Astrocyte of the spinal cord (primary cell): ENCODE measurements at places on chromosomes 11 and 22.

DNA sequence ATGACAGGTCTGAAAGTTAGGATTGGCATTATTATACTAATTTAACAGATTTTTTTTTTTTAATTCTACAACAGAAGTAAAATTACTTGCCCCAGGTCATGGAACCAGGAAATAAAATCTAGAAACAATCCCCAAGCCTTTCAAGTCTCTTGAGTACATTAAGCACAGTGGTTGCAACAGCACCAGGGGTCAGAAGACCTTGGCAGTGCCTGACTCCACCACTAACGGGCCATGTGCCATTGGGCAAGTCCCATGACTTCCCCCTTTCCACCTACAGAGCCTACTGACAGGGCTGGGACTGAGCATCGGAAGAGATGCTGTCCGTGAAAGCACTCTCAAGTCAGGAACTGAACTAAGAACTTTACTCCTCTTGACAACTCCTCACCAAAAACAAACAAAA is 98.6 kb upstream of the AKIP1 start:
- no peak for DNase-seq

DNA sequence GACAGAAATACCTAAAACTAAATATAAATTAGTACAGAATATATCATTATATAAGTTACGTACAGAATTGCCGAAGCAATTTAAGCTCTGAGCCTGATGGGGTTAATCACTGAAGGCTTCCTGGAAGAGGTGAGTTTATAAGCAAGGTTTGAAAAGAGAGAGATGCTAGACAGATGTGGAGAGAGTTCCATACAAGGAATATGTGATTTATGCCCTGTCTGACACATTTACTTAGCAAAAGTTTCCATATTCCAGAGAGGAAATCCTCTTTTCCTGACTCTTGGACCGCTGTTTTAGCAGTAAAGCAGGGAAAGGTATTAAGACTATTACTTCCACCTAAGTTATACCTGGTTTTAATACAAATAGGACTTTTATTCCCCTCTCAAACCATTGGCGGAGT is 65.1 kb downstream of the DBX1 start:
- DNase-seq = no peak

- peak; percentile 10 for DNase-seq
These were observed 24.8 kb downstream of the RNF169 start for GRCh38 chr11:74773476-74773875.

DNA sequence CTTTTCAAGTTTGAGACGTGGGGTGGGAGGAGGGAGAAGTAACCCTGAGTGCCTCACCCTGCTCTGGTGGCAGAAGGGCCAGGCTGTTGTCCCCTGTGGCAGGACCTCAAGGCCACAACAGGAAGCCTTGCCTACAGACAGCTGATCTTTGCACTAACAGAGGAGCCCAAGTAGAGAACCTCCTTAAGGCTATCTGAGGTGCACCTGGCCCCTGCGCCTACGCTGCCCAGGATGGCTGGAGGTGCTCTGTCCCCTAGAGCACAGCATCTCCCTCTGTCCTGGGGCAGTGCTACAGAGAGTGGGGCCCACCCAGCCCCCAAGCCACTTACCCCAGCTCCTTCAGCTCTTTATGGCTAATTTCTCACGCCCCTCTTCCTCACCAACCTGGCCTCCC is 27.0 kb downstream of the MYO7A start:
- no peak for DNase-seq

DNA sequence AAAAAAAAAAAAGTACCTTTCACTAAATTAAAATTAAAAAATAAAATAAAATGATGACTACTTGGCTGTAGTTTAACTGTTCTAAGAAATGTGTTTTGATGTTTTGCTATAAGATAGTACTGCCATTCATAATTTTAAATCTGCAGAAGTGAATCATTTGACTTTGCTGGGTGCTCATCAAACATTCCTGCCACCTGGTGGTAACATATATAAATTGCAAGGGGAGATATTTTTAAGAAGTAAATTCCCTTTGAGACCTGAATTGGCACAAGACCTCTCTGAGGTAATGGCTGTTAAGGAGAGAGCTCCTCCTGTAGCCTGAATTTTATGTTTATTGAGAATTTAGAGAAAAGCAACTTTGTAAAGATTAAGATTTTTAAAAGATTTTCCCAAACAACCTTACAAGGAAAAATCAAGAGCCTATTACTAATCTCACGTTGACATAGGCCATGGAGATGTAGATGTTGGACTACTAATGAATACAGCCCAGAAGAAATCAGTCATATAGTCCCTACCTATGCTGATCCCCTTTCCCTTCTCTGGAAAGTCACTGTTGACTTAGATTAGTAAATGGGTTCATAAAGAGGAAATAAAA is 11.9 kb upstream of the NARS2 start:
- DNase-seq = no peak

- DNase-seq = peak; percentile 59
These were observed 1089.3 kb downstream of the FAM181B start for GRCh38 chr11:81644239-81644840.

- DNase-seq = no peak
These were observed 5.9 kb downstream of the METTL15 start for GRCh38 chr11:28114116-28114515.

GRCh38 chr22:40819599-40820140 is 524 bp upstream of the SLC25A17 start:
- DNase-seq = no peak

DNA sequence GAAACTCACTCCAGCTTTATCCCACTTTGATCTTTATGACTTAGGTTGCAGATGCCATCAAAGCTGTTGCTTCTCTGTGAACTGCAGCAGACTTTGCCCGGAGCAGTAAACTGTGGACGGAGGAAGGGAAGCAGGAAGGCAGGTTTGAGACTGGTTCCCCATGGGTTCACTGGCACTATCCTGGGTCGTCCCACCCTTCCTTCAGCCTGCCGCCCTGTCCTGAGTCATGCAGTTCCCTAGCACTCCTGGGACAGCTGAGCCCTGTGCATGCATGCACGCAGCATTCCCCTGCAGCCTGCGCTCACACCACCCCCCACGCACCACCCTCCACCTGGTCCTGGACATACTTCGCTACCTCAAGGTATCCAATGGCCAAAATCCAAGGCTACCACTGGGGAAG is 23.5 kb upstream of the P2RY2 start:
- DNase-seq = no peak

DNA sequence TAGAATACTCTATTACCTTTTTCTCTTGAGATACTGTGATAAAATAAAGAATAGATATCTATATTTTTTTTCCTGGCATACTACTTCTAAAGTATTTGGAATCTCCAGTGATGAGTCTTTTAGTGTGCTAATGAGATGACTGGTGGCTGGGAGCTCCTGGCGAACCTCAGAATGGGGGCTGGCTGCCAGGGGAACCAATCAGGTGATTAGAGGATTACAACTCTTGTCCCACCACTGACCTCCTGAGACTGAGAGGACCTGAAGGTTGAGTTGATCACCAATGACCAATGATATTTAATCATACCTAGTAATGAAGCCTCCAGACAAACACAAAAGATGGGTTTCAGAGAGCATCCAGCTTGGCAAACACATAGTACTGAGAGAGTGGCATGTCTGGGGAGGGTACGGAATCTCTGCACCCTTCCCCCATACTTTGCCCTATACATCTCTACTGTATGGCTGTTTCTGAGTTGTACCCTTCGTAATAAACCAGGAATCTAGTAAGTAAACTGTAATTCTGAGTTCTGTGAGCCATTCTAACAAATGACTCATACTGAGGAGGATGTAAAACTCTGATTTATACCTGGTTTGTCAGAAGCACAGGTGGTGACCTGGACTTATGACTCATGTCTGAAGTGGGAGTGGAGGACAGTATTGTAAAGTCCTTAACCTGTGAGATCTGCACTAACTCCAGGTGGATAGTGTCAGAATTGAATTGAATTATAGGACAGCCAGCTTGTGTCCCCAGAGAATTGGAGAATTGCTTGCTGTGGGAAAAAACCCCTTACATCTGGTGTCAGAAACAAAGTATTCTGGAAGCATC is 325.3 kb upstream of the LRRC4C start:
- DNase-seq = peak; percentile 42

DNA sequence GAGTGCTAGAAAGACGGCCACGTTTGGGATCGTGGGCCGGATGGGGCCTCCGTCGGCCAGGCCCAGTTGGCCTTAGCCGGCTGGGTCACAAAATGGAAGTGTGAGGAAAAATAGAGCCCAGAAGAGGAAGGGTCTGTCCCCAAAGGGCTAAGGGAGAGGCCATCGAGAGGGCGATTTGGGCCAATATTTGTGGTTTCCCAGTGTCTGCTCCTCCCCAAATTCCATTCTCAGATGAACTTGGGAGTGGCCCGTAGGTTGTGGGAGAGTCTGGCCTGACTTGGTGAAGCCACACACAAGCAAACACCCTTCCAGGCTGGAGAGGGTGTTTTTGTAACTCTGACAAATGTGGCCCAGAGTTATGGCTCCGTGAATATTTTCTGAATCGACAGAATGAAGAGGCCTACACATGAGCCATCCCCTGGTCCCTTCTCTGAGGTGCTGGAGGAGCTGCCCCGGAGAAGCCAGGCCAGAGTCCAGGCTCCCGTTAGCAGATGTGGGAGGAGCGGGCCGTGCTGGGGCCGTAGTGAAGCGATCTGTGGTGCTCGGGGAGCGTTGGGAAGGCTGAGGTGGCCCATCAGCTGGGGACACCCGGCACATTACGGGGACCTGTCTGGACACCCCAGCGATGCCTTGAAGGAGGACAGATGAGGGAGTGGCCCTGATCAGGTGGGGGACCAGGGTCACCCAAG is 73.5 kb upstream of the PPARA start:
- no peak for DNase-seq

DNA sequence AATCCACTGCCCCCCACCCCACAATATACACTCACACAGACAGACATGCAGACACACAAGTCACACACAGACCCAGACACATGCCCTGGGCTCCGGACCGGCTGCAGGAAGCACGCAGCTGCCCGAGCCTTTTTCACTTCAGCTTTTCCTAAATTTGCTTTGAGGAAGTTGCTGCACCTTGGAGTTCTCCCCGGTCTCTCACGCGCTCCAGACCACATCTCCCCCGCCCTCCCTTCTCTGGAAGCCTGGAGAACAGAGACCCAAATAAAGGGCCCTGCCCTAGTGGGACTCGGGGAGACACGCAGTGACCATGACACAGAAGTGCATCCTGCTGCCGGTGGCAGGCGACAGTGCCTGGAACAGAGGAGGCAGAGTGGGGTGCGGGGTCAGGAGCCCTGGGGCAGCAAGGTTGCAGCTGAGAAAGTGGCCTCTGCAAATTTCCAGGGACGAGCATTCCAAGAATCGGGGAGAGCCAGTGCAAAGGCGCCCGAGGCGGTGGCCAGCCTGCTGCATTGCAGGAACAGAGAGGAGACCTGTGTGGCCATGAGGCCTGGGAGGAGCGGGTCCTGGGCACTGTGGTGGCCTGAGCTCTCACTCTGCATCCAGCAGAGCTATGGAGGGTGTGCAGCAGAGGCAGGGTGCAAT is 19.1 kb downstream of the RPL3 start:
- DNase-seq = no peak

DNA sequence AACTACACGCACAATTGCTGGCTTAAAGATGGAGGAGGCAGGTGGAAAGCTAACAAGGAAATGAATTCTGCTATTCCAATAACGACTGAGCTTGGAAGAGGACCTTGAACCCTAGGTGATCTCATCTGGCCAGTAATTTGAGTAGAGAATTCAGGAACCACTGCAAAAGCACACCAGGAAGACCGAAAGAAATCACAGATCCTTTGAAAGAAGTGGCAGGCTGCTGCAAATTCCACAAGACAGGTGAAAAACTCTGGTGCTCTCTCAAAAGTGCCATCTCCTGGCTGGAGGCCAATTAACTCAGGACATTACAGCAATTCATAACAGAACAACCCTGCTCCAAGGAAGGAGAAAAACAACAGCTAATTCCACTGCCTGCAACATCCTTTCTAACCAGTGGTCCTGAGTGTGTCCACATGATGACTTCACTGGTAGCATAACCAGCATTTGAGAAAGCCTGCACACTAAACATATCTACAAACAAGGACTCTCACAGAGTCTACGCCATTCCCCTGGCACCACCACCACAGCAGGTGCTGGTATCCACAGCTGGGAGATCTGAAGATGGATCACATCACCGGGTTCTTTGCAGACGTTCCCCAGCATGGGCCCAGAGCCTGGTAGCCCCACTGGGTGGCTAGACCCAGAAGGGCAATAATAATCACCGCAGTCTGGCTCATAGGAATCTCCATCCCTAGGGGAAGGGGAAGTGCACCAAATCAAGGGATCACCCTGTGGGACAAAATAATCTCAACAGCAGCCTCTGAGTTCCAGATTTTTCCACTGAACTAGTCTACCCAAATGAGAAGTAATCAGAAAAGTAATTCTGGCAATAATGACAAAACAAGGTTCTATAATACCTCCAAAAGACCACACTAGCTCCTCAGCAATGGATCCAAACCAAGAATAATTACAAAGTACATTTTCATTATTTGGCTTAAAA is 44.9 kb upstream of the CLTCL1 start:
- DNase-seq = no peak

DNA sequence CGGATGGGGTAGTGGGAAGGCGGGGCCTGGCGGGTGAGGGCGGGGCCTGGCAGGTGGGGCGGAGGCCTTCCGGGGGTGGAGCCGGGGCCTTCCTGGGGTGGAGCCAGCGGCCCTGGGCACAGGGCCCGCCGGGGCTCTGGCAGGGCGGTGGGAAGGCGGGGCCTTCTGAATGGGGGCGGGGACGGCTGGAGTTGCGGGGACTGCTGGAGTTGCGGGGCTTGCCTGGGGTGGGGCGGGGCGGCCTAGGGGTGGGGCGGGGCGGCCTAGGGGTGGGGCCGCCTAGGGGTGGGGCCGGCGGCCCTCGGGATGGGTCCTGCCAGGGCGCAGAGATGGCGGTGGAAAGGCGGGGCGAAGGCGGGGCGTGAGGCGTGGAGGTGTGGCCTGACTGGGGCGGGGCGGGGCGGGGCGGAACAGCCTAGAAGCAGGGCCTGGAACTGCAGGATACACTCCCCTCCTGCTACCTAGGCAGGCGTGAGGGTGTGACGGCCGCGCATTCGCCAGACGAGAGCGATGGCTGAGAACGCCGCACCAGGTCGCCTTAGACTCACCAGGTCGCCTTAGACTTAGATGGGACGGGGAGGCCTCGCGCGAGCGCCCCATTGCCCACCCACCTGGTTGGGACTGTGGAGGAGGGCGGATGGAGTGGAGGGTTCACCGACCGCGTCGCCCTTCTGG is 19.3 kb downstream of the RRP7A start:
- DNase-seq = peak; percentile 64

- DNase-seq = no peak
These were observed 17.1 kb downstream of the CRELD2 start for GRCh38 chr22:49935561-49935960.

GRCh38 chr11:696955-697491 is 1.4 kb downstream of the TMEM80 start:
- peak; percentile 87 for DNase-seq

DNA sequence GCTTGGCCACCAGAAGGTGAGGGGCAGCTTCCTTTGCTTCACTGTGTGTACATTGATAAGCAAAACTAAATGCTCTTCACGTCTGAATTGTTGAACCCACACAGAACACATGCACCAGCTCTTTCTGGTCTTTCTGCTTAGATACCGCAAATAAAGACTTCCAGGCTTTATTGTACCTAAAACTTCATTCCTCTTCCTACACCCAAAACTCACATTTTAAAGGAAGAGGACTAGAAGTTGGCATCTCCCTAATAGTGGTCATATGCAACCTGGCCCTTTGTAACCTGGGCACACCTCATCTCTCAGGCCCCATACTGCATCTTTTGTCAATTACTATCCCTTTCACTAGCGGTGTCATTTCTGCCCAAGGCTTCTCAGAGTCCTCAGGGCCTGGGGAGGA is 5.9 kb downstream of the SLC17A6 start:
- no peak for DNase-seq
